Upper lobe of left lung (tissue), 6 donors: ENCODE measurements at places on chromosomes 4 and X. TPM values are rescaled to one million over a fixed set of nuclear protein-coding genes. Genes with fewer than 3 reads are reported as not detected.

DNA sequence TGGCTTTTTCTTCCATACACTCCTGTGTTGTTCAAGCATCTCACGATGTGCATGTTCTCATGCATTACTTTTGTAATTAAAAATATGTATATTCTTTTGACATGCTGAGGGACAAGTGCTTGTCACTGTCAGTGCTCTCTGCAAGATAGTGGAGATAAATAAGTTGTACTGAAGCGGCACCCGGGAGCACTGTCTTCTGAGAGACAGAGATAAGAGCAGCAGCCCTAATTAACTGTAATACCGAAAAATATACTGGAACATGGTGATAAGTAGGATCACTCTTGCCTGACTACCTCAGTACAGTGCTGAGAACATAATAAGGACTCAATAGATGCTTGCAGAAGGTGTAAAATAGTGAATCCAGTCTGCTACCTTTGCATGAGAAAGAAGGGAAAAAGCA lies 9.4 kb upstream of the GPR173 start:
- H3K4me1 ChIP-seq = no peaks in the 10 kb centered on the region
- H3K27me3 ChIP-seq = no peaks in the 10 kb centered on the region
- H3K4me3 ChIP-seq = no peak overlapping the region
- no peak for DNase-seq

DNA sequence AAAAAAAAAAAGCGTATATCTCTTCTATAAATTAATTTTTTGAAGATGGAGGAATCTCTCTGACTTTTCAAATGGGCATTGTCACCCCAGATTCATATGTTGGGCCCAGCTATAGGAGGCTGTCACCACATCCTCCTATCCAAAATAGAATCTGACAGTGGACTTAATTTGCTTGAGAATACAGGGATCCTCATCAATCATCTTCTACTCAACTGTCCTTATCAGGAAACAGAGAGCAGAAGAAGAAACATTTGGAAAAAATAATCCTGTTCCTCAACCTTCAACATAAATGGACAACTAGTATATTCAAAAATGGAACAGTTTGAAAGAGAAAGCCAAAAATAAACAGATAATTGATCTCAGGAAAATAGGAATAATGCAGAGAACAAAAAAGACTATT lies 725.4 kb upstream of the INTU start:
- DNase-seq = no peak
- H3K27me3 ChIP-seq = no peaks in the 10 kb centered on the region
- no peaks in the 10 kb centered on the region for H3K36me3 ChIP-seq
- no peaks in the 10 kb centered on the region for H3K4me1 ChIP-seq

DNA sequence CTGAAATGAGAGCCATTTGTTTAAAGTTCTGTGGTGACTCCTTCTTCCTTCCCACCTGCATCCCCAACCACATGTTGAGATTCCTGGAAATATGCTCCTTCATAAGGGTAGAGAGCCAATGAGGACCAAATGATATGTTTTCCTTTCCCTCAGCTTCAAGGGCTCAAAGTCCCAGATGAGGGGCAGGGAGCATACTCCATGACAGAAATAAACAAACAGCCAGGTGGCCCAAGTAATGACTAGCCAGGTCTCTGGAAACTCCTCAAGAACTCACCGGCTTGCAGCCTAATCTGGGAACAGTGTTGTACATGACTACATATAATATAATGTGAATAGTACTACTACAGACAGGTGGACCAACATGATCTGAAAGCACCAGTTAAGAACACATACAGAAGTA lies 392.3 kb downstream of the PACRGL start:
- no peak overlapping the region for H3K27ac ChIP-seq
- no peaks in the 10 kb centered on the region for H3K36me3 ChIP-seq
- H3K4me1 ChIP-seq = no peaks in the 10 kb centered on the region
- no peak overlapping the region for H3K4me3 ChIP-seq
- H3K27me3 ChIP-seq = no peaks in the 10 kb centered on the region

GRCh38 chr4:113383111-113383785 lies 333.8 kb downstream of the ANK2 start:
- no peak overlapping the region for H3K4me3 ChIP-seq
- no peaks in the 10 kb centered on the region for H3K27me3 ChIP-seq
- H3K4me1 ChIP-seq = no peaks in the 10 kb centered on the region
- no peaks in the 10 kb centered on the region for H3K36me3 ChIP-seq
- H3K27ac ChIP-seq = no peak overlapping the region
- DNase-seq = no peak

Gene PPP4R3C
- not detected for total RNA-seq

Gene PPARGC1A
- 4.6 TPM for total RNA-seq
